Fibroblast of skin of left quadriceps (primary cell): ENCODE measurements at places on chromosomes 7 and 10.
A peak's percentile ranks its signal among the peaks of the same experiment; 100 is the strongest.

DNA sequence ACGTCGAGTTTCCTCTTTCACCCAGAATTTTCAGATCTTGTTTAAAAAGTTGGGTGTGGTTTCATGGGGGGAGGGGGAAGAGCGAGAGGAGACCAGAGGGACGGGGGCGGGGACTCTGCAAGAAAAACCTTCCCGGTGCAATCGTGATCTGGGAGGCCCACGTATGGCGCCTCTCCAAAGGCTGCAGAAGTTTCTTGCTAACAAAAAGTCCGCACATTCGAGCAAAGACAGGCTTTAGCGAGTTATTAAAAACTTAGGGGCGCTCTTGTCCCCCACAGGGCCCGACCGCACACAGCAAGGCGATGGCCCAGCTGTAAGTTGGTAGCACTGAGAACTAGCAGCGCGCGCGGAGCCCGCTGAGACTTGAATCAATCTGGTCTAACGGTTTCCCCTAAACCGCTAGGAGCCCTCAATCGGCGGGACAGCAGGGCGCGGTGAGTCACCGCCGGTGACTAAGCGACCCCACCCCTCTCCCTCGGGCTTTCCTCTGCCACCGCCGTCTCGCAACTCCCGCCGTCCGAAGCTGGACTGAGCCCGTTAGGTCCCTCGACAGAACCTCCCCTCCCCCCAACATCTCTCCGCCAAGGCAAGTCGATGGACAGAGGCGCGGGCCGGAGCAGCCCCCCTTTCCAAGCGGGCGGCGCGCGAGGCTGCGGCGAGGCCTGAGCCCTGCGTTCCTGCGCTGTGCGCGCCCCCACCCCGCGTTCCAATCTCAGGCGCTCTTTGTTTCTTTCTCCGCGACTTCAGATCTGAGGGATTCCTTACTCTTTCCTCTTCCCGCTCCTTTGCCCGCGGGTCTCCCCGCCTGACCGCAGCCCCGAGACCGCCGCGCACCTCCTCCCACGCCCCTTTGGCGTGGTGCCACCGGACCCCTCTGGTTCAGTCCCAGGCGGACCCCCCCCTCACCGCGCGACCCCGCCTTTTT, at the start of gene VIM:
Gene VIM (plus strand): TSS at position 151 of the 925 bp plus-strand sequence. CDS start 1,182 bp downstream, outside the sequence.
- peak; percentile 90 for DNase-seq

DNA sequence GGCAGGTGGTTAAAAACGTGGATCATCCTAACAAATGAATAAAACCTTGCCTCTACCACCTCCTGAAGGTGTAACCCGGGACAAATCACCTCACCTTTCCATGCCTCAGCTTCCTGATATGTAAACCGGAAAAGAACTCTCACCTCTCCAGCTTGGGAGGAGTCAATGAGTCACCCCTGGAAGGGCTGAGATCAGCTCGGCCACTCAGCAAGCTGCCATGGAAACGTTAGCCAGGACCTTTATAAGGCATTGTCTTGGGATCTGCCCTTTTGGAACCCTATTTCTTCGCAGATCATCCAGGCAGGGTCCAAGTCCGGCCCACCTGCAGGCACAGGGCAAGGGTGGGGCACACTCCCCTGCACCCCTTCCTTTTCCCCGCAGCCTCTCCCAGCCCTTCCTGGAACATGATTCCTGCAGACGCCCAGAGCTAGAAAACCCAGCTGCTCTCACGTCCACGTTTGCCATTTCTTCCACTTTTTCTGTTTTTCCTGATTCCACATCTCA, 81.6 kb upstream of the PFKP start:
- no peak for DNase-seq

- DNase-seq = no peak
Measured at GRCh38 chr7:131012477-131013031, 278.5 kb upstream of the KLF14 start.

- no peak for DNase-seq
Measured at GRCh38 chr7:99504281-99504602, 220 bp upstream of the ZKSCAN5 start.

DNA sequence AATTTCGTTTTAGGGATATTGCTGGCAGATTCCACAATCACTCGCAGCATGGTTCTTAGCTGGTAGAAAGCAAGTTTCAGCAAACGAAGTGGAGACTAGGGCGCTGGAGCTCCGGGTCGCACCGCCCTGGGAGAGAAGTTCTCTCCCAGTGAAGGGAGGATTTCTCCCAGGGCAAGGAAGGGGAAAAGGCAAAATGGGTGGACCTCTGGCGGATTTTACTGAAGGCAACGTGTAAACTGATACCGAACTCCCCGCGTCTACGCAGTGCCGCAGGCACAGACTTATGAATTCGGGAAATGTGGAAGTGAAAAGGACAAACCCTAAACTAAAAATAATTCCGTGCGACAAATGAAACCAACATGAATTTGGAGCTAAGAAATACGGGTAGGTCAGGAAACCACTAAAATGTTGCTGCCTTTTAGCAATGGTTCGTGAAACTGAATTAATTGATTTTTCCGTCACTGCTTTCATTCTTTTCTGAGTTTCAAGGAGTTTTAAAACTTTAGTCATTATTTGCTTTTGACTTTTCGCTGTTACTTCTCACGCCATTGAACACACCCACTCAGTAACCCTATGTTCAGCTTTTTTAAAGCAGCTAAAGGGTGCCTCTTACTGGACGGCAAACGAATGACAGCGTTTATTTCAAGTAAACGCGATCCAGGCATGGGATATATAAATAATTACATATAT, at the start of gene MYOF:
Gene MYOF (minus strand): TSS at position 190 of the 690 bp plus-strand sequence. CDS start 140 bp downstream, at position 50.
- DNase-seq = peak; percentile 76

GRCh38 chr10:78802431-78802830, 266.3 kb upstream of the ZMIZ1 start:
- DNase-seq = no peak

GRCh38 chr7:147411096-147411495, 1179.5 kb upstream of the C7orf33 start:
- peak; percentile 63 for DNase-seq

DNA sequence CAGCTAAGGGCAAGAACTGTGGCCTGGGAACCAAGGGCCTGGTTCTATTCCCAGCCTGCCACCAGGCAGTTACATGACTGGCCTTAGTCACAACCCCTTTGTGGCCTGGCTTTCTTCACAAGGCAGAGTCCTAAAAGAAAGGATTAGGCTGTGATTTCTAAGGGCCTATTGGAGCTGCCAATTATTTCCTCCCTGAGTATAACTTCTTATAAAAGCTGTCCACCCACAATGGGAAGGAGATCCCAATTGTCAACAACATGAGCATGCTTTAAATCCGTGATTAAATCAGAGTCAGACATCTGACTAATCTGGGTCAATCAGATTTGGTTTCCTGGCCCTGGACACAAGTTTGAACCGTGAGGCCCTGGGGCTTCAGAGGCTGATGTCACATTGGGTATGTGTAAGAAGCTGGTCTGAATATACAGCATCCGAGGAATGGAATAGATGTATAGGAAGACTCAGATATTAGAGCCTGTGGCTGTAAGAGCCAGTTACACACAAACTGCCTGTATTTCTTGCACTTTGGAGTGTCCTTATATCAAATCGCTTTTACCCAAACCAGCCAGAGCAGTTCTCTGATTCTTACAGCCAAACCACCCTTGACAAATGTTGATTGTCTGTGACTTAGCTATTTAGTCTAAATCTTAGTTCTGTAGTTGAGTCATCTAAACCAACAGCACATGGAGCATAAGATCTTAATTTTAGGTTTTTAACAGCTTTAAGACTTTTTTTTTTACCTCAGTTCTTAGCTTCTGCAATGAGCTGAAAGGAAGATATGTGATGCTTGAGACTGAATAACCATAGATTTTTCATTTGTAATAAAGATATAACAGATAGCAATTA, 61.3 kb downstream of the ABCB4 start:
- DNase-seq = peak; percentile 37

- no peak for DNase-seq
Measured at GRCh38 chr10:13483073-13483472, 45.7 kb downstream of the BEND7 start.

- DNase-seq = peak; percentile 12
Measured at GRCh38 chr7:136134503-136134902, 157.3 kb upstream of the MTPN start.

DNA sequence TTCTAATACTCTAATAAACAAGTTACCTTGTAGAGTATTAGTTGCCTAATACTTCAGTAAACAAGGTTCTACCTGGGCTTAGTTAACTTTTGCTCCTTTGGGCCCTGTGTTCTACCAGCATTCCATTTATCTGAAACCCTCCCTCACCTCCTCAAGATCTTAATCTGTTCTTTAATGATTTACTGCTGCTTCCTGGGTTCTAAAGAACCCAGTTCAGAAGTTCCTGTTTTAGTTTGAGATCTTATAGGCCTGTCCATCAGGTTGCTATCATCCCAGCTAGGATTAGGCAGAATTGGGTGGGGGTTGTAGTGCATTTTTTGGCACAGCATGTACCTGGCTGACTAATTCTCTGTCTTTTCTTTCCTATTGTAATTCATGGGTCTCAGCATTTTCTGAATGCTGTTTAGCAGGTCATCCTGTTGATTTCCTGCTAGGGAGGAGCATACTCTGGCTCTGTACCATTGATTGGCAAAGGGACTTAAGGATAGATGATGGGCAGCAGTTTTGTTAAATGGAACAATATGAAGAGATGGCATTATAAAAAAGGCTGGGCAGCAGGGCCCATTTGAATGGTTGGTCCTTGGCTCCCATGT, 53.7 kb upstream of the TMEM248 start:
- DNase-seq = no peak

- DNase-seq = peak; percentile 16
Measured at GRCh38 chr7:81014266-81014665, 95.4 kb upstream of the SEMA3C start.

GRCh38 chr10:88477343-88478085, 105.6 kb downstream of the RNLS start:
- DNase-seq = no peak

DNA sequence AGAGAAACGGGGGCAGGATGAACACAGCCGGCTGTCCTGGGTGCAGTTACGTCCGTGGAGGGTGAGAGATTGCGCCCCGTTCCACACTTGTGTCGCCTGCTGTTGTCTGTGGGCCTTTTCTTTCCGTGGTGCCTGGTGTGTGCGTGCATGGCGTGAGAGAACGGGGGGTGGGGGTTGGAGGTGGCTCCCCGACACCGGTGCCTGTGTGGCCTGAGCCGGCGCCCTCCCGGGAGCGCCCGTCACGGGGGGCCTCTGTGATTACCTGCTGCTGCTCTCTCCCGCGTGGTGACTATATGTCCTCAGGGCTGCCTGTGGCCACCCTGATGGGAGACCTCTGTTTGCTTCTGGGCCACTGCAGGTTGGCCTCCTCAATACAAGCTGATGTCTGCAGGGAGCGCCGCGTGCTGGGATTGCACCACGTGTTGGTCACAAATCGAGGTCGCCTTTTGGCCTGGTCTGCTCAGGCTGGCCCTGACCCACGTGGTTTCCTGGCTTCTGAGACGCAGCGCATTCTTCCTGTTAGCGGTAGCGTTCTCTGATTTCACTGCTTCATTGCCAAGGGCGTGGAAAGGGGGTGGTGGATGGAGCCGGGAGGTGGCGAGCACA, 10.9 kb upstream of the AP5Z1 start:
- no peak for DNase-seq

GRCh38 chr10:124509880-124510632, 48.4 kb downstream of the LHPP start:
- DNase-seq = no peak

GRCh38 chr10:96767611-96768010, 47.3 kb upstream of the PIK3AP1 start:
- peak; percentile 0 for DNase-seq

GRCh38 chr10:112132435-112132834, 51.1 kb downstream of the GPAM start:
- no peak for DNase-seq

GRCh38 chr7:92674379-92674778, 84.2 kb upstream of the FAM133B start:
- no peak for DNase-seq

DNA sequence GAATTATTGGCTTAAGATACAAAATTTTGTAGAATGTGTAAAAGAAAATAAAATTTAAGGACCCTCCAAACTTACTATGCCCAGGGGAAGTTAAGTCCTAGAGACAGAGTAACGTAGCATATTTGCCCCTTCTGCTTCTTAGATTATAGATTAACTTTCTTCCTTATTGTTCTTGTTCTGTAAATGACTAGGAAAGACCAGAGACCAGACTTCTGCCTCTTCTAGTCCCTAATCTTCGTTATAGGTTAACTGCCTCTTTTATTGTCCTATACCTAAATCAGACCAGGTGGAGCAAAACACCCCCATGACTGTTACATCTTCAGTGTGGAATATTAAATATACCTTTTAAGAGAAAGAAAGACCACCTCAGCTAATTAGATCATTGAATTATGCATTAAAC, 160.5 kb downstream of the PHTF2 start:
- no peak for DNase-seq

DNA sequence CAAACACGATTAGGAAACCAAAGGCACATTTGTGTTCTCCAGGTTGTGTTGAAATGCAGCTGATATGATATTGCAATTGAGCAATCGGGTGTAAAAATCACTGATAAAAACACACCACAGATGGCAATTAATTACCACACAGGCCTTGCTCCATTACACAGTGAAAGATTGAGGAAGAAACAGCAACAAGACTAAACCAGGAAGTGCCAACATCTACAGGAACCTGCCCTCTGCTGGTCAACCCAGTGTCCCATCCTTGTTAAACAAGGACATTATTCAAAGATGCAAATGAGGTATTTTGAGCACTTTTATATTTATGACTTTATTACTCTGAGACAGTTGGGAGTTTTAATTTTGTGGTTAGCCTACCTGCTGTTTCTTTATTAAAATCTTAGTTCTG, 765.6 kb upstream of the GHITM start:
- peak; percentile 17 for DNase-seq

DNA sequence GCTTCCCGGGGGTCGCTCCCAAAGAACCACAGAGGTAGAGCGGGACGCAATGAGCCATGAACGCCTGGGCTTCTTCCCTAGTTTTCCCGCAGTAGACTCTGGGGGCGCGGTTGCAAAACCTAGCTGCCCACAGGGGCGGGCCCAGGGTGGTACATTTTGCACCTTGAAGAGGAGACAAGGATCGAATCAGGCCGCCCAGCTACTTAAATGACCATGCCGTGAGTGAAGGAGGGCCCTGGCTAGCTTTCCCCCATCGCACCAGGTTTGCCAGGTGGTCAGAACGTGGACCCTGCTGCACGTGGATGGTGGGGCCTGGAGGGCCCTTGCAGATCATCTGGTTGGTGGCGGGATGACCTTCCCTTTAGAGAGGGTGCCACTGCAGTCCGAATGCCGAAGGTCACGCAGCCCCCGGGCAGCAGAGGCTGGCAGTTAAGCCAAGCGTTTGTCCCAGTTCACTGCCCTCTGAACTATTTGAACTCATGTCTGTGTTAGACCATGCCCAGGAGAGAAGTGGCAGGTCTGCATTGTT, 604 bp upstream of the SHTN1 start:
- DNase-seq = no peak
